ENCODE measurements at places on chromosomes 11 and 22.

DNA sequence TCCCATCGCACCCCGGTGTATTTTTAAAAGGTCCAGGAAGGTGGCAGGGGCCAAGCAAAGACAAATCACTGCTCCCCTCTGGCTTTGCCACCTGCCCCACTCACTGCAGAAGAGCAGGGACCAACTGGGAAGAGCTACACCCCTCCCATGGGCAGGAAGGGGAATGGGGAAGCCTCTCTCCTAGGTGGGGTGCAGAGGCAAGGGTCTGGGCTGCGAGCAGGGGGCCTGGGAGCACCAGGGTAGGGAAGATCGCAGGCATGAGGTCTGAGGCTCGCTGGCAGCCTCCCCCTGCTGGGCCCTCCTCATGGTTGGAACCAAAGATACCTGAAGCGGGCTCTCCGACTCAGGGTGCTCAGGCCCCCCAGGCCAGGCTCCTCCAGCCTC is 36.8 kb downstream of the PISD start:
- DNase-seq: no peak

DNA sequence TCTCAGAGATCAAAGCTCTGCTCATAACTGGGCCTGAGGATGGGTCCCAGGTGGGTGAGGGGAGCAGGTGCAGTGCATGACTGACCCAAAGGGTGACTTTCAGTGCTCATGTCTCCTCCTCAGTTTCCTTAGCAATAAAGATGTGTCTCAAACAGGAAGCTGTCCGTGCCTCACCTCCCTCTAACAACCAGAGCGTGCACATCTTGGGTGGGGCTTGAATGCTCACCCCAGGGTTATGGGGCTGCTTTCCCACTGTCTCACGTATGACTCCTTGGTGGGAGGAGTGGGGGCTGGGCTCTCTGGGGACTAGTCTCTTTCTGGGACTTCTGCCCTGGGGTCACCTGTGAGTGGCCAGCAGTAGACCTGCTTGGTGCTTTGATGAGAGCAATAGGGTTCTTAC is 53.9 kb upstream of the PHOX2A start:
- no peak for DNase-seq

DNA sequence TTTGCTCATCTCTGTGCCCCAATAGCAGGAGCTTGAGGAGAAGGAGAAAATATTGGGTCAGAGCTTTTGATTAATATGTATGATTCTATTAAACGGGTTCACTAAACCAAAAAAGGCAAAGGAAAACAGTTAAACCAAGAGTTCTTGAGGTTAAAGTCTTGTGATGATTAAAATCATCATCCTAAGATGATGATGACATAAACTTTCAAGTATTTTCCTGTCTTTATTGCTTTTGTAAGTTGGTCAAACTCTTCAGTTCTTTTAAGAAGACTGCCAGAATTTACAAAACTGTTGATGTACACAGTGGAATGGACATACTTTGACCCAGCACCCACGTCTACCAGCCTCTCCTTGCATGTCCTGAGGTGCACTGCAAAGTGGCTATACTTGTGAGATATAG is 41.0 kb downstream of the FDX1 start:
- DNase-seq: no peak

- DNase-seq: no peak
These were observed 51.0 kb upstream of the CSNK2A3 start for GRCh38 chr11:11403763-11404725.

- DNase-seq: no peak
These were observed 10.1 kb upstream of the GAB2 start for GRCh38 chr11:78427615-78428265.

DNA sequence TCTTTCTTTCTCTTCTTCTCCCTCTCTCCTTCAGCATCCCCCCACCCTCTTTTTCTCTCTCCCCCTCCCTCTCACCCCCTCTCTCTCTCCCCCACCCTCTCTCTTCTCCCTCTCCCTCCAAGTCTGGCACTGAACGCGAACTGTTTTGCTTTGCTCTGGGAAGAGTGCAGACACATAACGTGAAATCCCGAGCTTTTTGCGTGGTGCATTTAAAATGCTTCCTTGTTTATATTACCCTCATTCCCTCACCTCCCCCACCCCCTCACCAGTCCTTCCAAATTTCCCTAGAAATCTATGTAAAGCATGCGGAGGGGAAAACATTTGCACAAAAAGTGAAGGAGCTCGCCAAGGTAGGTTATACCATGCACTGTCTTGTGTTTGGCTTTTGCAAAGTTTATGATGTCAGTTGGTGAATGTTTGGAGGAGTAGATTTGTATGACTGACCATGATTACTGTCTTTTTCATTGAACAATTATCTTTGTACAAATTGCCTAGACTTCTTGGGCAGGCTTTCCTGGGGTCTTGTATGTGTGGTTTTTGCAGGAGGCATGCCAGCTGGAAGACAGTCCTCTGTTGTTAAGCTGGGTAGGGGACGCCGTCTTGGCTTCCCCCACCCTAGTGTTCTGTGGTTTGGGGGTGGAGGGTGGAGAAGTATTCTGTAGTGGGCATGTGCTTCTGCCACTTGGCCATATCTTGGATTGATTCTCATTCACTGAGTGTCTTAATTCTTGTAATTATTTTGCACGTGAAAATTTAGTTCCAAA is 123.7 kb upstream of the HSD17B12 start:
- no peak for DNase-seq

DNA sequence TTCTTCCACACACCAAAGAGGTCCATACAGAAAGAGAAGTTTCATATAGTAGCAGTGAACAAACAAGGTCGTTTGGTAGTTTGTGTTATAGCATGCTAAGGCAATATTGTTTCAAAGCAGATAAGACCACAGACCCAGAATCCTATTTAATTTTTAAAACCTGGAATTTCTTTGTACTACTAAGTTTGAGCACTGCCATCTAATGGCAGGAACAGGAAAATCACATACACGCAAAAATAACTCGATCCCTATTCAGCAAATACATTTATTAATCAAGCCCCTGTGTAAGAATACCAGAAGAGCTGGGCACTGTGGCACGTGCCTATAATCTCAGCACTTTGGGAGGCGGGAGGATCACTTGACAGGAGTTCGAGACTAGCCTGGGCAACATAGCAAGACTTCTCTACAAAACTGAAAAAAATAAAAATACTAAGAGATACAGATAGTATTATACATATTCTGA is 2.9 kb upstream of the BTBD10 start:
- DNase-seq: no peak

DNA sequence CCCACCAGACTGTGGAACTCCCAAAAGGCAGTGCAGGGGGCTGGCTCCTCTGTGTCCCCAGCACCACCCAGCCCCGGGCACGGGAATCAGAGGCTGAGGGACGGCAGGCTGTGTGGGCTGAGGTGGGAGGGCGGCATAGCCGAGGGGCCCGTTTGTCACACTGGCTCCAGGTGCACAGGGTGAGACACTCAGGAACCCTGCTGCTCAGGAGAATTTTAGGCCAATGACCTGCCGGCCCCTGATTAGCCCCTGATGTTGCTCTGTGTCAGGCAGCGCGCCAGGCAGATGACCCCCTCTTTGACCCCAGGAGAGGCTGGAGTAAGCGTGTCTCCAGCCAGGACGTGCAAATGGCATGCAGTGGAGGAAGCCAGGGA is 52.7 kb downstream of the RTL6 start:
- DNase-seq: no peak

DNA sequence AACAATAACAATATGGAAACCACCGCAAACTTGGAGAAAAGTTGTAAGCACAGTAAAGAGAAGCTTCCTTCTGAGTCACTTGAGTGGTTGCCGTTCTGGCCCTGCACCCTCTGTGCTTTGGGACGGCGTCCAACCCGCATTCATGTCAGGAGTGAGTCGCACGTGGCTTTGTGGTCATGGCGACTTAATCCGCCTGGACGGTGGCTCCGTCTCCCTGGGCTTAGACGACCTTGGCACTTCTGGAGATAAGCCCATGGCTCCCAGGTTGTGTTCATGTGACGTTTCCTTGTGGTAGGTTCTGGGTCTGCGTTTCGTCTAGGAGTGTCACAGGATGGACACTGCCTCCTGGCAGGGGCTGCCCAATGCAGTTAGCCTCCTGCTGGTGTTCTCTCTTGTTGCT is 40.5 kb downstream of the TPCN2 start:
- no peak for DNase-seq

DNA sequence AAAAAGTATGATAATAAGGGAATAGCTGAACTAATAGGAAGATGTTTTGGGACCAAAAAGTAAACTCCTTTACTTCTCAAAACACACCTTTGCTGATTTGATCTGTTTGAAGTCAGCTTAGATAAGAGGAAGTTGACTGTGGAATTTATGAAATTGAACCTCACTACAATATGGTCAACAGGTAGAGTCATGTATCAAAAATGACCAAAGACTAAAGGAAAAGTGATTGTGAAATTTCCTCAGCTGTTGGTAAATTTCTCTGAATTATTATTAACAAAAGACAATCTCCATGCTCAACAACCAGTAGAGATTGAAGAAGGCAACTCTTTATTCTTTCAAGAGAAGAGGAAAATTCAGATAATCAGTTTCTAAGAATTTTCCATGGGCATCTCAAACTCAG is 826.5 kb downstream of the KCNA4 start:
- DNase-seq: no peak

- DNase-seq: no peak
These were observed 8.8 kb downstream of the NXPE4 start for GRCh38 chr11:114586797-114587196.

DNA sequence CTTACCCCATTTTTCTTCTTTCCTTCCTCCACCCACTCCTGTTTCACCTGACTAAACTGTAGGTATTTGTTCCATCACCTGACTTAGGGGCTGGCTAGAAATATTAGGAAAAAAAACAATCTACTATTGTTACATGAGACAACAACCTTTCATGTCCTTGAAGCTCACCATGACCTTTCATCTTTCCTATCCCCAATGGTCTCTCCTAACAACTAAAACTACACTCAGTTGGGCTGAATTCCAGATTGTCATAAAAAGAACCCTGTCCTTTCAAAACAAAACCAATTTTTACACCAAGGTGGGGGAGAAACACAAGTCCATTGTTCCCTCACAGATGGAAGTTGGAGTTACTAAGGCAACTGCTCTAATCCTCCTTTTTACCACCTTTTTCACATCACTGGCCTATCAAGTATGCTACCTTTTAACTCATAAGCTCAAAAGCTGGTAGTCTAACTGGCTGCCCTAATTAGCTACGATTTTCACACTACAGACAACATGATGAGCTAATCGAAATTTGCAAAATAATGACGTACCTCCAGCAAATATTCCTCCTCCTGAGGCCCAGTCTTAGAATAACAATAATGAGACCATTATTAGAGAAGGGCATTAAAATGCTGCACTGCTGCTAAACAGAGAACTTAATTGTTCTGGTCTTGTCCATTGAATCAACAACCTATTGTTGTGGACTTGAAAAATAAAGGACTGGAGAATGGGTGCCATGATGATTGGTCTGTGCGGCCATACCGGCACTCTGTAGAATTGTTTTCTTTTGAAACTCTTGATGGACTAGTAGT is 46.5 kb upstream of the SOX6 start:
- DNase-seq: no peak

- DNase-seq: peak; percentile 67
These were observed 4.9 kb upstream of the TCN2 start for GRCh38 chr22:30602049-30602448.

GRCh38 chr11:117876341-117877119 is at the start of gene FXYD6:
FXYD6 (minus strand) TSS chr11:117876658; CDS start chr11:117842776, 33,882 bp downstream.
- DNase-seq: no peak

DNA sequence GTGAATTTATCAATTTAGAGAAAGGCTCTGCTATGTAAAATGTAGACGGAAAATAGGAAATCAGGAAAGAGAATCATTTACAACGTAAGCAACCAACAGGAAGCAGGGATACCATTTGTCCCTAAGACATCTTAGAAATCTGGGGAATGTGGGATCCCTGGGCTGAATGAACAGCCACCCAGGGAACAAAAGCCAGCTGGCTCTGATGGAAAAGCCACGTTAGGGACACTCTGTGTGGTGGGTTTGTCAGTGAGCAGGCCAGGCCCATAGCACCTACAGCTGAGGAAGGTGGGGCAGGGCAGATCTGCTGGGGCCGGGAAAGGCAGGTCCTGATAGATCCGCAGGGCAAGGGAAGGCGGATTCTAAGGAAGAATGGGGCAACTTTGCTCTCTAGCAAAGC is 87.1 kb upstream of the CSNK2A3 start:
- DNase-seq: no peak

DNA sequence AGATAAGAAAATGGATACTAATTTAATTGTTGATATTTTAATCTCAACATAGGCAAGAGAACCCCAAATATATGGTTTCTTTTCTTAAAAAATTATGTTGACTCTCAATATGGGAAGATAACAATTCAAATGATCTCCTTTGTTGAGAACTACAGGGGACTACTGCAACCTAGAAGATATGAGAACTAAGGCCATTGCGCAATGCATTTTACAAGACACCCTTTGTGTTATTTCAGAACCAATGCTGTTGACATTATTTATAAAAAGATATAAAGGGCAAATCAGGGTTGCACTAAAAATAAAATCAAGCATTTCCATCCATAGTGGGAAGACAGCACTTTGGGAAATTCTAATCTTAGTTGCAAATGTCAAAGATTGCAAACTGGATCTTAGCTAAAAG is 322.3 kb downstream of the SOX6 start:
- no peak for DNase-seq

- no peak for DNase-seq
These were observed at the start of gene ETS1 for GRCh38 chr11:128587415-128587814. ETS1 (minus strand) TSS chr11:128587558; CDS start chr11:128573130, 14,428 bp downstream.

GRCh38 chr22:36056980-36057379 is 28.4 kb upstream of the RBFOX2 start:
- DNase-seq: no peak

- peak; percentile 38 for DNase-seq
These were observed at the start of gene SLC43A1 for GRCh38 chr11:57515332-57516060. SLC43A1 (minus strand) TSS chr11:57515702; CDS start chr11:57514111, 1,591 bp downstream.

DNA sequence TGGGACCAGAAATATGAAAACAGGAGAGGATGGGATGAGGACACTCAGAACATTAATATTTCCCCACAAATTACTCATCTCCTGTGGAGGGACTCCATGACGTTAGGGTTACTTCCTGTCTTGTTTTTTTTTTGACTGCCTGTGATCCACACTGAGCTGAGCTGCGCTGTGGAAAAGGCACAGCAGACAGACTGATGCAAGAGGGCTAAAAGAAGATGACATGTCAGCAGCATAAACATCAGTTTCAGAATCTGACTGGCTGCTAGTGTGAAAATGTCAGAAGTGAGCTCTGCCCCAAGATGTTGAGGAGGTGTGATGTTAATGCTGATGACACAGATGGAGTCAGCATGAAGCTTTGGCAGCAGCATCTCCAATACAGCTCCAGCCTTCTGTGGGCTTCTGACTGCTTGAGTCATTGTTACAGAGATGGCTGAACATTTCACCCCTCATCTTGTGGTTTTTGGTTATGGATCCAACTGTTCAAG is 286.8 kb downstream of the BLID start:
- peak; percentile 2 for DNase-seq

GRCh38 chr11:24932110-24933000 is 435.5 kb downstream of the LUZP2 start:
- DNase-seq: no peak

GRCh38 chr22:32854351-32854804 is 52.9 kb downstream of the TIMP3 start:
- no peak for DNase-seq

GRCh38 chr22:35346596-35347220 is 34.2 kb upstream of the HMOX1 start:
- DNase-seq: no peak

Measured in CD4-positive, alpha-beta T cell (primary cell).